ENCODE measurements at places on chromosomes 3 and 15.

GRCh38 chr3:130783629-130784028 lies 37.0 kb upstream of the PIK3R4 start:
- DNase-seq, result no peak

DNA sequence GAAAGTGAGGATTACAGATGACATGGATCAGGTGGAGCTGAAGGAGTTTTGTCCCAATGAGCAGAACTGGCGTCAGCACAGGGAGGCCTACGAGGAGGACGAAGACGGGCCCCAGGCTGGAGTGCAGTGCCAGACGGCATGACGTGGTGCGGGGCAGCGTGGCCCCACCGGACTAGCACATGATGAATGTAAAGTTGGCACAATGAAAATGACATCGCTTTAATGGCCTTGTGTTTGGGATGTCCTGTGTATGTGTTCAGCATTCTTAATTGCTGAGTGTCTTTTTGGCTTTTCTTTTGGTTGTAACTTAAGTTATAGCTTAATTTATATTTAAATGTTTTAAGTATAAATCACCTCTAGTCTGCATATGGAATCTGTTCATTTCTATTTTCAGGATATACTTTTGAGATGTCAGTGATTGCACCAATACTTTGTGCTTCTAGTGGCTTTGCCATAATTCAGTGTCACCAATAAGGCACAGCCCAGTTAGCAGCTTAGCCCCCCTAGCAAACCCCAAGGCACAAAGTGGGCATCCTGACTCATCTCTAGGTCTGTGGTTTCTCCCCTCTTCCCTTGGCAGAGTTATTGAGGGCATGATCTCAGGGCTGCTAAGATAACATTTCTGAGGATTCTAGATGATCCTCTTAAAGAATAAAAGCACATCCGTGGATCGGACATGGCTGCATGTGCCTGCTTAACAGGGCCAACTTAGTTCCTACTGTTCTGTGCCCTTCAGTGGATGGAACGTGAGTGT lies 16.1 kb downstream of the DNAJA4 start:
- DNase-seq, result no peak

DNA sequence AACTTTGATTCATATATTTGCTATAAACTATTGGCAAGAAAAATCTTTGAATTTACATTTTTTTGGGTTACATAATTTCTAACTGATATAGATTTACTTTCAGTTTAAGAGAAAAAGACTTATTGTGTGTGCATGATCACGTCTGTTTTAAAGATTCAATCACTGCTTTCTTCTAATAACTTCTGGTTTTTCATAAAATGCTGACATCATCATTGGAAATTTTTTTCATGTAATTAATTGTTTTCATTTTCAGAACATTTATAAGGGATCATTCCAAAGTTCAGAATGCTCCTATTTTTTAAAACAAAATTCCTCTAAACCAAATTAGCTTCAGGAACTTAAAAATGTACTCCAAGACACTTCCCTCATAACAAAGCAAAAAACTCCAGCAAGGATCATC lies 500.7 kb upstream of the GBE1 start:
- no peak for DNase-seq

DNA sequence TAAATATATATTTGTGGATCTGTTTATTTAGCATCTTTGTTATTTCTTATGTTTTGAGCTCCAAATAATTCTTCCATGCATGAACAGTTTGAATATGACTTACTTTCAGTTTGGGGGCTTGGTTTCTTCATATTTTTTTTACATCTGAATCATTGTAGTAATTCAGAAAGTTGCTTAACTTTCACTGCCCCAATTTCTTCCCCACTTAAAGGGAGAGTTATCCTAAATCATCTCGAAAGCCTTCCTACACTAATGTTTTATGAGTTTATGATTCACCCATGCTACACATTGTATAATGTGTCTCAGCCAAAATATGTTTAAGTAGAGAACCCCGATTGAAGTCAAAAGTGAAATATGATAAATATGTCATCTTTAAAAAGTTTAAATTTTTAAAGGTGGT lies 47.8 kb downstream of the SPRED1 start:
- no peak for DNase-seq

GRCh38 chr15:60530168-60530567 lies 51.2 kb upstream of the ICE2 start:
- DNase-seq, result no peak

- no peak for DNase-seq
Observed at GRCh38 chr3:181699171-181699903, 12.4 kb upstream of the SOX2 start.
